ENCODE measurements at places on chromosomes 2 and 18.

GRCh38 chr2:156702541-156702940 is 266.4 kb downstream of the GPD2 start:
- no peak for DNase-seq

DNA sequence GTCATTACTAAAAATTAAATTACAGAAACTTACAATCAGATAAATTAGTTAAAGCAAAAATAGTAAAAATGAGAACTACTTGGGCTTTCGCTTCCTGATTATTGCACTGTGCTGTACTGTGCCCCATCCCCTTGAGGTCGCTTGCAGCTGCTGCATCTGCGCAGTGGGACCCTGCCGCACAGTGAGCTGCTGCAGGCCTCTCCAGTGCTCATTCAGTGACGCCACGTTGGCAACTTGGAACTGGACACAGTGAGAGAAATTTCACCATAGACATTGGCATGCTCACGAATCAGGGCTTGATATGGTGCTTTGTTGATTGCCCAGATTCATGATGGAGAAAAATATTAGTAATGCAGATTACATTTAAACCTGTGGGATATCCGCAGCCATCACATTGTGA is 290.8 kb upstream of the MYT1L start:
- no peak for DNase-seq

DNA sequence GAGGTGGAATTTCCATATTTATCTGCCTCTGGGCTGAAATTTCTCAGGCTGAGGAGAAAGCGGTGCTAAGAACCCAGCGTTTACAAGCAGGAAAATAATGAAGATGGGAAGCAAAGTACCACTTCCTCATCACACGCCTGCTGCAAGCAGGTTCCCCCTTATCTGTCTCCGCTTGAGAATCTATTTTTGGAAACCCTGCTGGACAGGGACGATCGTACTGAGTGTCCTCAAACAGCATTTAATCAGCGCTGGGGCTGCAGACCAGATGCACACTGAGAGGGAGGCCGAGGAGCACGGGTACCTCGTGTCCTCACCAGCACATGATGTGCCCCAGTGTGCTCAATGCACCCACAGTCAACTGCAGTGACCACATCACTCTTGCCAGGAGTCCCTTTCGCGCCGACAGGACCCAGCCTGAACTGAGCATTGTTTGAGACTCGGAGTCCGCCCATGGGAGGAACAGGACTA is 160.4 kb downstream of the HDAC4 start:
- DNase-seq = peak; percentile 93

DNA sequence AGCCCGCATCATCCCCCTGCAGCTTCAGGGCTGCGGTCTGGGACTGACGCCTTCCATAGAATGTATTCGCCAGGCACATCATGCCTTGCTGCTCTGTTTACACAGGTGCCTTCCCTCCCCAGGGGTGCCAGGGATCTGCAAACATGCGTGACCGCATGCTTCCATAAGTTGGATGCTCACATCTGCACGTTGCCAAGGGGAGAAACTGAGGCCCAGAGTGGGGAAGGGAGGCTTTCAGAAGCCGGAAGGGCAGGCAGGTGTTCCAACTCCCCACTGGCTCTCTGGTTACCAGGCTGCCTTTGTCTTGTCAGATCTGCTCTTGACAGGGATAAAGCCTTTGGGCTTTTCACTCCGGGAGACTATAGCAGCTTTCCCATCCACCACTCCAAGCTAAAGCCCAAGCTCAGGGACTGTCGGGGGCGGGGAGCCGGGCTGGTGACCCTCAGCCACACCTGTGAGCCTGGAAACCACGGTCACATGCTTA is 125.8 kb upstream of the TNP1 start:
- DNase-seq = no peak

DNA sequence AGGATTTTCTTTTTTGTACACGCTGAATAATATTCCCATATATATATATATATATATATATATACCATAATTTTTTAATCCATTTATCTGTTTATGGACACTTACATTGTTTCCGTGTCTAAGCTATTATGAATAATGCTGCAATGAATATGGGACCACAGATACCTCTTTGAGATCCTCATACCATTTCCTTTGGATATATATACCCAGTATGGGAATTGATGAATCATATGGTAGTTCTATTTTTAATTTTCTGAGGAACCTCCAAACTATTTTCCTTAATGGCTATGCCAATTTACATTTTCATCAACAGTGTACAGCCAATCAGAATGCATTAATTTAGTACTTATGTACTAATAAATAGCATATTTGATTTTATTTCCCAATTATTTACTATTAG is 53.1 kb downstream of the MERTK start:
- DNase-seq = no peak

- DNase-seq = no peak
Measured at GRCh38 chr18:8571399-8571798, 37.8 kb upstream of the RAB12 start.

- peak; percentile 33 for DNase-seq
Measured at GRCh38 chr2:79876430-79876829, 363.6 kb downstream of the CTNNA2 start.

GRCh38 chr2:27587025-27587424 is 4.2 kb downstream of the ZNF512 start:
- DNase-seq = no peak

DNA sequence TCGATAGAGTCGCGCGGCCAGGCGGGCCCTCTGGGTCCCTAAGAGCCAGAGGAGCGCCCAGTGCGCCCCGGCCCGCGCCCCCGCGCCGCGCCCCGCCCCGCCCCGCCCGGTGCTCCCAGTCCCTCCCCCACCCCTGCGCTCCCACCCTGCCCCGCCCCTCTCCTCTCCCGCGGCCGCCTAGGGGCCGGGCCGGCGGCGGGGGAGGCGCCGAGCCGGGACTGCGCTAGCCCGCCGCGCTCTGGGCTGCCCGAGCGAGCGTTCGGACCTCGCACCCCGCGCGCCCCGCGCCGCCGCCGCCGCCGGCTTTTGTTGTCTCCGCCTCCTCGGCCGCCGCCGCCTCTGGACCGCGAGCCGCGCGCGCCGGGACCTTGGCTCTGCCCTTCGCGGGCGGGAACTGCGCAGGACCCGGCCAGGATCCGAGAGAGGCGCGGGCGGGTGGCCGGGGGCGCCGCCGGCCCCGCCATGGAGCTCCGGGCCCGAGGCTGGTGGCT is at the start of gene GPC1:
GPC1 (plus strand) TSS at position 207 of the 491 bp plus-strand sequence; CDS start at position 463, 256 bp downstream.
- peak; percentile 69 for DNase-seq

DNA sequence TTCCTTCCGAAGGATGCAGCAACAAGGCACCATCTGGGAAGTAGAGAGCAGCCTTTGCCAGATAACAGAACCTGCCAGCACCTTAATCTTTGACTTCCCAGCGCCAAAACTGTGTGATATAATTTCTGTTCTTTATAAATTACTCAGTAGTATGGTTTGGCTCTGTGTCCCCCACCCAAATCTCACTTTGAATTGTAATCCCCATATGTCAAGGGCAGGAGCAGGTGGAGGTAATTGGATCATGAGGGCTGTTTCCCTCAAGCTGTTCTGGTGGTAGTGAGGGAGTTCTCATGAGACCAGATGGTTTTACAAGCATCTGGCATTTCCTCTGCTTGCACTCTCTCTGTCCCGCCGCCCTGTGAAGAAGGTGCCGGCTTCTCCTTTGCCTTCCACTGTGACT is 899.9 kb downstream of the TRIB2 start:
- no peak for DNase-seq

- DNase-seq = no peak
Measured at GRCh38 chr2:162967811-162968210, 129.2 kb upstream of the KCNH7 start.

- no peak for DNase-seq
Measured at GRCh38 chr2:162242586-162243280, 512 bp downstream of the FAP start.

DNA sequence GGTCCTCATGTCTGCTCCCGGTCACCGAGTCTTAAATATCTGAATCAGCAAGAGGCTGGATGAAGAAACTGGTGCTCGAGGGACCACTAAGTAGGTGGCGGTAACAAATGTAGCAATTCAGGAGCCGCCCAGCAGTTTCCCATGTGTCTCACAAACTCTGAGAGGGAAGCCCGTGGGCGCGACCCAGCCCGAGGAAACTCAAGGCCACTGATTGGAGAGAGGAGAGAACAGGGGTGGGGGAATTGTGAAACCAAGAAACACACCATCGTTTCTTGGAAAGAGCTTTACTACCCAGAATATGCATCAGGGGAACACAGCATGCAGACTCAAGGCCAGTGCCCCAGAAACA is 10.8 kb downstream of the MLPH start:
- DNase-seq = no peak

DNA sequence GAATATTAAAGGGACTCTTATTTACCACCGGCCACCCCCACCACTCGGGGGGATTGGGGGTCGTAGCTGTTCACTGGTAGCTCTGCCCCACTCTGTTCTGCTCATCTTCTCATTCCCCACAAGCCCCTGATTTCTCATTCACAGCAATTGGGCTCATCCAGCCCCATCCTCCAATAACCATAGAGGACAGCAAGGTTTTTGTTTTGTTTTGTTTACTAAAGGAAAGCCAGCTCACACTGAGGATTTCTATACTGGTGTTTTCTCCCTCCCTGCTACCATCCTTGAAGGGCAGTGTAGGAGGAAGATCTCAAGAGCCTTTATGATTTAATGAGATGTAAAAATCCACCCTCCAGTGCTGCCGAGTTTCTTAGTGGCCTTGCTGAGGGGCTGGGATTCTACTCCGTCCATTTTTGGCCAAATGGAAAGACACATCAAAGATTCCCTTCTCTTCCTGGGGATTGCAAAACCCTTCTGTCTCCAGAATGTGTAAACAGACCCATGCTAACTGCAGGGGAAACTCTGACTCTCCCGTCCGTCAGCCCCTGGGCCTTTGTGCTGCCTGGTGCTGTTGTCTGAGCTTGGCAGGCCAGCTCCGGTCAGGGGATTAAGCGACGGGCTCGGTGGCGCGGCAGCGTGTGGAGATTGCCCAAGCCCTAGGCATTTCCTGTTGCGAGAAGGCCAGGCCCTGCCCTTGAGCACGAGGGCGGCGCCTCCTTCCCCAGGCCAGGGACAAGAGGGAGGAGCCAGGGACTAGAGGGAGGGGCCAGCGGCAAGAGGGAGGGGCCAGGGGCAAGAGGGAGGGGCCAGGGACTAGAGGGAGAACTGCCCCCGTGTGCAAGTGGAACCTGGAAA is 165.0 kb downstream of the ANTXR1 start:
- DNase-seq = peak; percentile 63

- no peak for DNase-seq
Measured at GRCh38 chr18:61595615-61596251, 262.5 kb downstream of the CDH20 start.

DNA sequence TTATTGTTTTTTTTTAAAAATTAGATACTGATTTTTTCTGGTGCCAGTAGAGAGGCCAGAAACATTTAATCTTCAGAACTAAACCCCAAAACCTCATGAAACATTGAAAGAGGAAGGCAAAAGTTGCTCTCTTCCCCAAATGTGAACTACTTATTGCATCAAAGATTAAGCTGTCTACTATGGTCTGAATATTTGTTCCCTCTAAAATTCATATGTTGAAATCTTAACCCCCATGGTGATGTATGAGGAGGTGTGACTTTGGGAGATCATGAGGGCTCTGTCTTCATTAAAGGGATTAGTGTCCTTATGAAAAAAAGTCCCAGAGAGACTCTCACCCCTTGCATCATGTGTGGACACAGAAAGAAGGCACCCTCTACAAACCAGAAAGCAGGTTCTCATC is 28.2 kb upstream of the SLC8A1 start:
- DNase-seq = no peak

DNA sequence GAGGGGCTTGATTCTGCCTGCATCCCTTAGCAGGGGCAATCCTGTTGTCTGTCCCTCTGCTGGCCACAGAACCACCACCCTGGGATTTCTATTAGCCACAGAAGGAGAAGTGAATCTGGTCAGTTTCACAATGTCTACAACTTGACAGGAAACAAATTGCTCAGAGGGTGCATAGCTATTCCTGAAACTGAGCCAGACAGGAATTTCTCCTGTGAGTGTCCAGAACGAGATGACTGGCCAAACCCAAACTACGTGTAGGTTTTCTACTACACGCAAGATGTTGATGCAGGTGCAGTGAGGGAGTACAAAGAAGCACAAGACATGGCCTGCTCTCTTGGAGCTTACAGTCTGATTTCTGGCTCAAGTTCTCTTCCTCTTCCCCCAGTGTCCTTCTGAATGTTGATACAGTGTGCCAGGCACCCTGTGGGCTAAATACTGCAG is 201.9 kb downstream of the CLIP4 start:
- DNase-seq = no peak

GRCh38 chr2:134988994-134989605 is 58.1 kb downstream of the MAP3K19 start:
- no peak for DNase-seq

GRCh38 chr2:28869494-28870145 is 489 bp downstream of the TRMT61B start:
- no peak for DNase-seq

DNA sequence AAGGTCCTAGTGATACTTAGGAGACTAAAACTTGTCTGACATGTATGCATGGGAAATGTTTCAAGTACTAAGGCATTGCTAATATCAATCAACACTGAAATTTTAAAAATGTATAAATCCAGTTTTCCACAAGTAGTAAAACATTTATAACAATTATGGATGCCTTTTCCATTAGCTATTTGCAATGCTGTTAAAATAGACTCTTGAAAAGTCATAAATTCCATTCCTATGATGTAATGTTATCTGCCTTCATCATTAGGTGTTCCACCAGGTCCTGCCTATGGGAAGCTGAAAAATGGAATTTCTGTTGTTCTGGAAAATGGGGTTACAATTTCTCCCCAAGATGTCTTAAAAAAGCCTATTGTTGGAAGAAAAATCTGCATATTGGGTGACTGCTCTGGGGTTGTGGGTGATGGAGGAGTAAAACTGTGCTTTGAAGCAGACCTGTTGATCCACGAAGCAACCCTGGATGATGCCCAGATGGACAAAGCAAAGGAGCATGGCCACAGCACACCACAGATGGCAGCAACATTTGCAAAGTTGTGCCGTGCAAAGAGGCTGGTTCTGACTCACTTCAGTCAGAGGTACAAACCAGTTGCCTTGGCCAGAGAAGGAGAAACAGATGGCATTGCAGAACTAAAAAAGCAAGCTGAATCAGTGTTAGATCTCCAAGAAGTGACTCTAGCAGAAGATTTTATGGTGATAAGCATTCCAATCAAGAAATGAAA is 18.7 kb downstream of the ELAC1 start:
- DNase-seq = no peak

- DNase-seq = no peak
Measured at GRCh38 chr2:16736633-16737032, 71.0 kb upstream of the CYRIA start.

- DNase-seq = peak; percentile 58
Measured at GRCh38 chr2:202122980-202123720, 50.1 kb downstream of the KIAA2012 start.

DNA sequence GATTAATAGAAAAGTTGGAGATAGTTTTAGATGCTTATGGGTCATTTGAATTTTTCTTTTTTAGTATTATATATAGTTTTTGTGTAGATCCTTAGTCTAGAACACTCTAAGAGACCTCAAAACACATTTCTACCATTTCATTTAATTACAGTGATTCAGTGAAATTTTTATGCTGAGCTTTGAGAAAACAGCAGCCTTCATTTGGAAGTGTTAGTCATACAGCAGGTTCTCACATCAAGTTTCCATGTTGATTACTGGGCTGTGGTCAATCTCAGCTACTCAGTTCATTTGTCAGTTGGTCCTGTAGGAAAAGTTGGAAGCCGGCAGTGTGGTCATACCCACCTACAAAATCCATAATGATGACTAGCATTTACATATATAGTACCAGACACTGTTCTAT is 37.9 kb downstream of the MAP3K19 start:
- DNase-seq = no peak
